ENCODE measurements at places on chromosomes 6 and 20. TPM values are rescaled to one million over a fixed set of nuclear protein-coding genes. Genes with fewer than 3 reads are reported as not detected.

Gene PPP1R10
- total RNA-seq = 16.1 TPM

Gene CNR1
- not detected for total RNA-seq

Gene SPATA25
- total RNA-seq = not detected

Gene ANGPT4
- total RNA-seq = not detected

Gene EIF6
- total RNA-seq = 215 TPM

Gene ABHD16B
- not detected for total RNA-seq

Gene SRMS
- not detected for total RNA-seq

Gene DTNBP1
- 4.7 TPM for total RNA-seq

Gene HUS1B
- 0.56 TPM for total RNA-seq

Gene VNN1
- total RNA-seq = not detected

- no peaks in the 10 kb centered on the region for H3K27me3 ChIP-seq
- no peaks in the 10 kb centered on the region for H3K4me1 ChIP-seq
- H3K27ac ChIP-seq = no peak overlapping the region
- no peak for DNase-seq
- H3K36me3 ChIP-seq = no peaks in the 10 kb centered on the region
These were observed 70.4 kb downstream of the PLCB4 start for GRCh38 chr20:9139106-9139833.

DNA sequence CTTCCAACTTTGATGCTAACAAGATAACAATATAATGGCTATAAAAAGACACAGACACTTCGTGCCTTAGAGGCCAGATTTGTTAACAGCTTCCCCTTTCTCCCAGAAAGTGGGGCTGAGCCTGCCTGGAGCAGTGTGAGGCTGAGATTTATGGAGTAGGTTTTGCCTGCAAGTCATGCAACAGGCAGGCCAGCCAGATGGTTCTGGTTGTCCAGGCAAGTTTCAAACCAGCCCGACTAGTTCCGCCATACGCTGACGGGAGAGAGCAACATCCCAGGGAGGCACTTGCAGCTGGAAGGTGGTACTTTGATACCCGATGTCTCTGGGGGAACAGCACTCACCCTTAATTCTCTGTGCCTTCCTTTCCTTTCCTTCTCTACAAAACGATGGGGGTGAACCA, 81.3 kb upstream of the NAA20 start:
- no peak overlapping the region for H3K4me3 ChIP-seq
- H3K27ac ChIP-seq = no peak overlapping the region
- H3K36me3 ChIP-seq = peaks cover 33% of the 10 kb centered on the region
- DNase-seq = no peak

DNA sequence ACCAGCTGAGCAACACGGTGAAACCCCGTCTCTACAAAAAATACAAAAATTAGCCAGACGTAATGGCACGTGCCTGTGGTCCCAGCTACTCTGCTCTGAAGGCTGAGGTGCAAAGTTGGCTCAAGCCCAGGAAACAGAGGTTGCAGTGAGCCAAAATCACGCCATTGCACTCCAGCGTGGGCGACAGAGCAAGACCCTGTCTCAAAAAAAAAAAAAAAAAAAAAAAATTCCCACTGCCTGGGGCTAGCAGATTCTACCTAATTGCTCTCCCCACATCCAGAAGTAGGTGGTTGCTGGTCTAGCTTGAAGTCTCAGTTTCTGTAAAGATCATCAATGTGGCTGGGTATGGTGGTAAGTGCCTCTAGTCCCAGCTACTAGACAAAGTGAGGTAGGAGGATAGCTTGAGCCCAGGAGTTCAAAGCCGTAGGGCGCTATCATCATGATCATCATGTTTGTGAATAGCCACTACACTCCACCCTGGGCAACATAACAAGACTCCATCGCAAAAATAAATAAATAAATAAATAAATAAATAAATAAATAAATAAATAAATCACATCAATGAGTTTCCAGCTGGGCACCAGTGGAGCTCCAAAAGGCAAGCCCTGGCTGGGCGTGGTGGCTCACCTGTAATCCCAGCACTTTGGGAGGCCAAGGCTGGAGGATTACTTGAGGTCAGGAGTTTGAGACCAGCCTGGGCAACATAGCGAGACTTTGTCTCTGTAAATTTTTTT, 6.3 kb upstream of the AP5S1 start:
- H3K36me3 ChIP-seq = no peaks in the 10 kb centered on the region
- DNase-seq = no peak
- no peak overlapping the region for H3K27ac ChIP-seq
- H3K27me3 ChIP-seq = no peaks in the 10 kb centered on the region
- H3K4me1 ChIP-seq = peaks cover 15% of the 10 kb centered on the region
- no peak overlapping the region for H3K4me3 ChIP-seq

DNA sequence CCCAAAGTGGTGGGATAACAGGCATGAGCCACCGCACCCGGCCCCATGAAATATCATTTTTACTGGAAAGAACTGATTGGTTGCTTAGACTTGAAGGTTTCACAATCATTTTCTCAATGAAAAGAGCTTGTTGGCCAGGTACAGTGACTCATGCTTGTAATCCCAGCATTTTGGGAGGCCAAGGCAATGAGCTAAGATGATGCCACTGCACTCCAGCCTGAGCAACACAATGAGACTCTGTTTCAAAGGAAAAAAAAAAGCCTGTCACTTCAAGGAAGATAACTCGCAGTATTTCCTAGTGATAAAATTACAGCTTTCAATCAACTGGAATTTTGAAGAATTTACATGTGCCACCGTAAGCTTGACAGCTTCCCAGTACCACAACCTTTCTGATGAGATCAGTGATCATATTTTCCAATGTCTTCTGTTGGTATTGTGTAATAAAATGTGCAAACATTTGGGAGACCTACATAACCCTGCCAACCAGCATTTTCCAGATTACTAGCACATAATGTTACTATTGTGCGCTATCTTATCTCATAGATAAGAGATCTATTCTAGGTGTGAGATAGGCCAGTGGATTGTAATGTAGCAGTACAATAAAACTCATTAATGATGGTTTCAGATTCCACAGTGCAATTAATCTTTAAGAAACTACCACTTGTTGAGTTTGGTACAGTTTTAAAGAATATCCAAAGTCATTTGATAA, 7.2 kb downstream of the PNLDC1 start:
- no peak for DNase-seq
- H3K4me3 ChIP-seq = no peak overlapping the region
- no peak overlapping the region for H3K27ac ChIP-seq
- no peaks in the 10 kb centered on the region for H3K36me3 ChIP-seq
- H3K27me3 ChIP-seq = no peaks in the 10 kb centered on the region
- no peaks in the 10 kb centered on the region for H3K4me1 ChIP-seq

GRCh38 chr6:84508334-84508733, 256.1 kb downstream of the TBX18 start:
- DNase-seq = no peak
- no peaks in the 10 kb centered on the region for H3K4me1 ChIP-seq
- H3K4me3 ChIP-seq = no peak overlapping the region
- no peaks in the 10 kb centered on the region for H3K27me3 ChIP-seq
- H3K36me3 ChIP-seq = no peaks in the 10 kb centered on the region

GRCh38 chr6:140609956-140610355, 1235.5 kb upstream of the CITED2 start:
- H3K36me3 ChIP-seq = no peaks in the 10 kb centered on the region
- H3K27ac ChIP-seq = no peak overlapping the region
- H3K27me3 ChIP-seq = no peaks in the 10 kb centered on the region
- no peaks in the 10 kb centered on the region for H3K4me1 ChIP-seq
- no peak overlapping the region for H3K4me3 ChIP-seq

DNA sequence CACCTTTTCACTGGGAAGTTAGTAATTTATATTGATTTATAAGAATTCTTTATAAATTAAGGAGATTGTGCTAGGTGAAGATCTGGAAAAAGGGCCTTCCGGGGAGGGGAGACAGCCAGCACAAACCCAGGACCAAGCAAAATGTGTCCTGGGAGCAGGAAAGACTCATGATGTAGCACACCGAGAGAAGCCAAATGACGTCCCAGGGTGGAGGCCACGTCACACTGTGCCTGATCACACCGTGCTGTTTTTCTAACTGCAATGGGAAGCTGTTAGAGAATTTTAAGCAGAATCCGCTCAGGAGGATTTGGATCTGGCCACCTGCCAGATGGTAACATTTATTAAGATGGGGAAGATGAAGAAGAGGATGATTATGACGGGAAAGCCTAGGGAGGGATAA, 72.7 kb upstream of the AKAP12 start:
- H3K27me3 ChIP-seq = peaks cover 5% of the 10 kb centered on the region
- no peak overlapping the region for H3K27ac ChIP-seq
- no peak for DNase-seq
- no peaks in the 10 kb centered on the region for H3K4me1 ChIP-seq
- no peaks in the 10 kb centered on the region for H3K36me3 ChIP-seq

- H3K36me3 ChIP-seq = no peaks in the 10 kb centered on the region
- H3K27ac ChIP-seq = no peak overlapping the region
- H3K4me1 ChIP-seq = no peaks in the 10 kb centered on the region
- DNase-seq = no peak
- H3K27me3 ChIP-seq = no peaks in the 10 kb centered on the region
These were observed 280.5 kb downstream of the CLVS2 start for GRCh38 chr6:123276546-123276980.

GRCh38 chr6:21393441-21394165, 199.9 kb upstream of the SOX4 start:
- H3K27me3 ChIP-seq = no peaks in the 10 kb centered on the region
- H3K27ac ChIP-seq = no peak overlapping the region
- no peaks in the 10 kb centered on the region for H3K36me3 ChIP-seq

GRCh38 chr20:37323985-37324384, 22.0 kb upstream of the SRC start:
- DNase-seq = peak; percentile 92
- no peaks in the 10 kb centered on the region for H3K36me3 ChIP-seq
- no peak overlapping the region for H3K27ac ChIP-seq
- no peaks in the 10 kb centered on the region for H3K27me3 ChIP-seq
- H3K4me3 ChIP-seq = no peak overlapping the region

GRCh38 chr6:42539135-42539534, 24.7 kb upstream of the UBR2 start:
- H3K36me3 ChIP-seq = no peaks in the 10 kb centered on the region
- H3K27me3 ChIP-seq = no peaks in the 10 kb centered on the region
- DNase-seq = peak; percentile 16
- no peak overlapping the region for H3K27ac ChIP-seq
- no peaks in the 10 kb centered on the region for H3K4me1 ChIP-seq

DNA sequence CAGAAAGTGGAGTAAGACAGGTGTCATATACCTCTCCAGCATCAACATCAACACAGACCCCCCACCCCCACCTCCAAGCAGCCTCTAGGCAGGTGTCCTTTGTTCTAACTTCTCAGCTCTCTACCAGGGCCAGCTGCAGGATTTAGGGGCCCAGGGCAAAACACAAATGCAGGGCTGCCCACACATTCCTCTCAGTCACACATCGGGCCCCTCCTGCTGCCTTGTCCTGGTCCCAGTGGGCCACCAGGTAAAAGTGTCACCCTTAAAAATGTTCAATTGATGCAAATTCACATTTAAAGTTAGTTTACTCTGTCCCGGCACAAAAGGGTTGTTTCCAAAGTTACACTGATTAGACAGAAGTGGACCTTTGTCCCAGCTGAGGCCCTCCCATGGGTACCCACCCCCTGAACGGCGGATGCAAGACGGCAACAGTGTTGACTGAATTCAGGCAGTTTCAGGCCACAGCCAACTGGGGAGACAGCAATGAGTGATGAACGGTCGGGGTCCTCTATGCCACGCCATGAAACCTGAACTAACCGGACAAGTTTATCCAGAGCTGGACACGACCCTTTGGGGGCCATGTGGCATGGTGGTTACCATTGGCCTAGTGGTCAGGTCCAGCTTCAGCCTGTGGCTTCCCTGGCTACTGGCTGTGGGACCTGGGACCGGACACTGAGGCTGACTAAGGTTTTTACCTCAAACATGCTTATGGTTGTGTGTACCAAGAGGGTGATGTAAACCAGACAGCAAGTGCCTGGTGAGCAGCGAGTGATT, 52.2 kb upstream of the UNC93A start:
- H3K27me3 ChIP-seq = no peaks in the 10 kb centered on the region
- no peak overlapping the region for H3K27ac ChIP-seq
- no peak overlapping the region for H3K4me3 ChIP-seq
- DNase-seq = no peak

- H3K27me3 ChIP-seq = no peaks in the 10 kb centered on the region
- H3K27ac ChIP-seq = no peak overlapping the region
- no peak overlapping the region for H3K4me3 ChIP-seq
- DNase-seq = no peak
- no peaks in the 10 kb centered on the region for H3K36me3 ChIP-seq
These were observed 77.6 kb upstream of the BACH2 start for GRCh38 chr6:90374201-90374600.

GRCh38 chr6:42025845-42026243, 24.5 kb upstream of the TAF8 start:
- DNase-seq = no peak
- no peak overlapping the region for H3K4me3 ChIP-seq
- no peaks in the 10 kb centered on the region for H3K36me3 ChIP-seq
- H3K4me1 ChIP-seq = peaks cover 7% of the 10 kb centered on the region

GRCh38 chr6:25601800-25602673, 50.0 kb upstream of the SCGN start:
- H3K27ac ChIP-seq = no peak overlapping the region
- peak; percentile 67 for DNase-seq
- H3K4me3 ChIP-seq = no peak overlapping the region
- H3K4me1 ChIP-seq = no peaks in the 10 kb centered on the region
- no peaks in the 10 kb centered on the region for H3K27me3 ChIP-seq
- no peaks in the 10 kb centered on the region for H3K36me3 ChIP-seq

- no peaks in the 10 kb centered on the region for H3K4me1 ChIP-seq
- no peak for DNase-seq
- 0 out of 2 replicates have a peak, but pooled peaks cover under 1% of the 10 kb centered on the region for H3K27me3 ChIP-seq
- H3K27ac ChIP-seq = no peak overlapping the region
These were observed 16.5 kb upstream of the GPR6 start for GRCh38 chr6:109961611-109962041.

DNA sequence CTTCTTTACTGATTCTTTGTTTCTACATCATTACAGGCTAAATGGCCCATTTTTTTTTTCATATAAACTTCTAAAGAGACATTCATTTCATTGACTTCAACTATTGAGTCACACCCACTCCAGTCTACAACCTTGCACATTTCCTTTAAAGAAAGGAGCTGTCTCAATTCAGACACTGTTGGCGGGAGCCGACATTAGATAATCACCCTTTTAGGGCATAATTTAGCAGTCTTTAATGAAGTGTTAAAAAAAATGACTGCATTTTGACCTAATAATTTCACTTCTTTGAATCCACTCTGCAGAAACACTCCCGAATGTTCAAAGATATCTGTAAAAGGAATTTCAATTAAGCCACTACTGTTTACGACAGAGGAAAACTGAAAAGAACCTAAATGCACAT, 1.5 kb downstream of the EPM2A start:
- no peaks in the 10 kb centered on the region for H3K27me3 ChIP-seq
- H3K27ac ChIP-seq = no peak overlapping the region
- no peaks in the 10 kb centered on the region for H3K36me3 ChIP-seq
- peak; percentile 2 for DNase-seq
- H3K4me1 ChIP-seq = no peaks in the 10 kb centered on the region
- H3K4me3 ChIP-seq = no peak overlapping the region

- H3K4me3 ChIP-seq = no peak overlapping the region
- H3K27me3 ChIP-seq = no peaks in the 10 kb centered on the region
- H3K36me3 ChIP-seq = no peaks in the 10 kb centered on the region
- 0 out of 2 replicates have a peak, but pooled peaks cover 2% of the 10 kb centered on the region for H3K4me1 ChIP-seq
These were observed 118.8 kb downstream of the BMP5 start for GRCh38 chr6:55756531-55757031.

- H3K4me1 ChIP-seq = peaks cover 19% of the 10 kb centered on the region
- DNase-seq = peak; percentile 99
- no peaks in the 10 kb centered on the region for H3K27me3 ChIP-seq
- peak overlapping the region; percentile 60 for H3K4me3 ChIP-seq
- peak overlapping the region; percentile 98 for H3K27ac ChIP-seq
These were observed 167.4 kb downstream of the SASH1 start for GRCh38 chr6:148509800-148510581.

Data from IMR-90 (cell line).